ENCODE measurements at places on chromosomes 5 and 9.

DNA sequence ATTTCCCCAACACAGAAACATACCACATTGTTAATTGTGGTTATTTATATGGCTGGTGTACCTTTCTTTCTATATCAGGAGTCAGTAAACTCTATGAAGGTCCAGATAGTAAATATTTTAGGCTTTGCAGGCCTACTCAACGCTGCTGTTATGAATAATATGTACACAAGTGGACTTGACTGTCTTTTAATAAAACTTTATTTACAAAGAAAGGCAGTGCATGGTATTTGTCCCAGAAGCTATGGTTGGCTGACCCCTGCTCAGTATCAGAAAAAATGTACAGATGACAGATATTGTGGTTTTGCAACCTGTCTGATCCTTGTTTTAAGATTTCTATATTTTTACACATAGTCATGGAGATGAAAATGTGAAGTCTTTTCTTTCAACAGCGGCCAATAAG is 5.7 kb downstream of the MTRR start:
- no peak for DNase-seq

GRCh38 chr9:136994888-136995230 is 1.5 kb downstream of the CLIC3 start:
- no peak for DNase-seq

- no peak for DNase-seq
These were observed 15.9 kb downstream of the RLN2 start for GRCh38 chr9:5288591-5288990.

GRCh38 chr5:59301727-59302126 is 591.8 kb downstream of the PDE4D start:
- no peak for DNase-seq

GRCh38 chr9:21904776-21905175 is 89.4 kb downstream of the CDKN2A start:
- DNase-seq = no peak

GRCh38 chr9:129604766-129605163 is 16.1 kb downstream of the C9orf50 start:
- DNase-seq = no peak

DNA sequence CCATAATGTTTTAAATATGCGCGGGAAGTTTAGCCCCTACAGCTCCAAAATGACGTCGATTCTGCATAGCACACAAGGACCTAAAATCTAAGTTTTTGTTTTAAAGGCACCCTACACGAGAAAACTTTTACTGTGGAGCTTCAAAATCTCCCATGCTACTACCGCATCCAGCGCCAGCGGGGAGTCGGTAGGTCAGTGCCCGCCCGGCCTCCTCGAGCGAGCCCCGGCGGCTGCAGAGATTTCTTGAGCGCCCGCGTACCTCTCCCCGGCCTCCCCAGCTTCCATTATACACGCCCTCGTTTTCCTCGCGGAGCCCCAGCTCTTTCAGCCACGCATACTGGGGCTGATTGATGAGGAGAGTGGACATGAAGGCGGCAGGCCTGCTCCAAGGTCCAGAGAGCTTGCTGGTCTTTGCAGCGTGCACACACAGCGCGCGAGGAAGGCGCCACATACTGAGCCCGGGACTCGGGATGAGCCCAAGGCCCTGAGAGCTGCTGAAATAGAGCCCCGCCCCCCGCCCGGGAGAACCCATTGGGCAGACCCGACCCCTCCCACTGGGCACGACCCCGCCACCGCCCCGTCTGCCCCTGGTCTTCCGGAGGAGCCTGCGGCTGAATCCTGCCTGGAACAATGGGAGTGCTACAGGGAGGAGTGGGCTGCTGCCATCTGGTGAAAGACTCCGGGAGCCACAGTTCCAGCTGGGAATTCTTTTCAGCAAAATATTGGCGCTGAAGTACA is at the start of gene ALDH7A1:
Gene ALDH7A1 (minus strand): TSS at position 472 of the 738 bp plus-strand sequence. CDS start 21 bp downstream, at position 451.
- peak; percentile 59 for DNase-seq

GRCh38 chr5:40367255-40367654 is 312.5 kb upstream of the PTGER4 start:
- no peak for DNase-seq

DNA sequence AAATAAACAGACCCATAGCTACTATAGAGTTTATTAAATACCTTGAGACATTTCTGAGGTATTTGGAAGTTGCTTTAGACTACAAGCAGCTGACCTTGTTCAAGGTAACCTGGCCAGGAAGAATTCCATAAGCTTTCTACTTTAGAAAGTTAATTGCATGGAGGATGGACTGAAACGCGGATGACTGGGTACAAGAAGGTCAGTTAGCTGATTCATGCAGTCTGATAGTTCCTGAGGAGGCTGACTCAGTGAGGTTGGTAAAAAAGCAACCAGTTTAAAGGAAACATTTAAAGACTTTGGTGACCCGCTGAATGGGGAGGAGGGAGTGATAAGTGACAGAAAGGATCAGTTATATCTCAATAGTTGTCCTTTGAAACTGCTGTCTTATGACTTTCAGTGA is 670.1 kb upstream of the CDH9 start:
- no peak for DNase-seq

GRCh38 chr5:80275347-80275746 is 19.5 kb upstream of the SERINC5 start:
- DNase-seq = no peak

DNA sequence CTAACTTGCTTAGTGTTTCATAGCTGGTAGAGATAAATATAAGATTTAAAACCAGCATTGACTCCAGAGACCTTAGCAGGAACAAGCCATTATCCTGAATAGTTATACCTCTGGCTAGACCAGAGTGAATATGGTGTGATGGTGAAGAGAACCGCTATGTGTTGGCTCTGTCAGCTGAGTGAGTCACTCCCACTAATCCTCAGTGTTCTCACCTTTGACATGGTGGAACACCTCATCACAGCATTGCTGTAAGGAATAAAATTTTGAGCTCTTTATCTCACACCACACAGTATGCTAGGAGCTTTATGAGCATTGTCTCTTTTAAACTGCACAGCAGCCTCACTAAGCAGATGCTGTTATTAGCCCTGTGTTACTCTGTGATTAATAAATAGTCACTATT is 90.7 kb upstream of the DHFR start:
- no peak for DNase-seq

DNA sequence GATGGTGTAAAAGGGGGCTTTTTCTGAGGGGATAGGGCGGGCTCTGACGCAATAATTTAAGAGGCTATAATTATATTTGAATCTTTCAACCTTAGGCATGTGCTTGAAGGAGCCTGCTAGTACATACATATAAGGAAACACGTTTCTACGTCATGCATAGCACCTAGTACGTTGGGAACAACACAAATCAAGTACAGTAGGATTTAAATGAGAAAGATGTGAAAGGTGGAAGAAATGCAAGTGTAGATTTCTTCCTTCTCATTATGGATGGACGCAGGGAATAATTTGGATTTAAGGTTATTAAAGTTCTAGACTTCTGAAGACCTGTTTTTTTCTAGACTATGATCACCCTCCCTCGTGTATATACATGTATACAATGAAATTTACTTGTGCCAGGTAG is 927 bp upstream of the CDO1 start:
- DNase-seq = no peak

DNA sequence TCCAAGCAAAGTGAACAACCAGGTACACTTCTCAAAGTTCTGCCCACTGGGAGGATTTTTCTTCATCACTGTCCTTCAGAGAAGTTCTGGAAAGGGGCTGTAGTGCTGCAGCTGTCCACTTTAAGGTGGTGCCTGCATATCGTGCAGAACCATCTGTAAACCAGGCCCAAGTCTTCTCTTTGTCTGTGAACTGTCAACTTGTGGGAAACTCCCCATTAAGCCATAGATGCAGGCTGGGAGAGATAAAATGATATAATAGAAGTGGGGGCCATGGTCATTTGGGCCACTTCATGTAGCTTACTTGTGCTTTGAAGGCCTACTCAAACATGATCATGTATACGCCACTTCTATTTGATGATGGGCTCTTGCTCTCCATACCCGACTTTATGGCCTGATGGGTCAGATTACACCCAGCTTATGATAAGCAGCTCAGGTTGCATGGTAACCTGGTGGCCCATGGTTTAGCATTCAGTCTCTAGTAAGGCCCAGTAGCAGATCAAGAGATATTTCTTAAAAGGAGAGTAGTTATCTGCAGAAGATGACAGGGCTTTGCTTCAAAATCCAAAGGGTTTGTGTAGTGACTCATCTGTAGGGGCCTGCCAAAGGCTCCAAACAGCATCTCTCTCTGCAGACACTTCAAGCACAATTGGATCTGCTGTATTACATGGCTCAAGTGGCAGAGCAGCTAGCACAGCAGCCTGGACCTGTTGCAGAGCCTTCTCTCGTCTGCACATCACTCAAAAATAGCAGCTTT is 15.7 kb upstream of the BTF3 start:
- DNase-seq = no peak

GRCh38 chr5:78496373-78496772 is 136.0 kb downstream of the SCAMP1 start:
- DNase-seq = no peak

- DNase-seq = no peak
These were observed 22.1 kb downstream of the LRRC19 start for GRCh38 chr9:26983340-26983739.

DNA sequence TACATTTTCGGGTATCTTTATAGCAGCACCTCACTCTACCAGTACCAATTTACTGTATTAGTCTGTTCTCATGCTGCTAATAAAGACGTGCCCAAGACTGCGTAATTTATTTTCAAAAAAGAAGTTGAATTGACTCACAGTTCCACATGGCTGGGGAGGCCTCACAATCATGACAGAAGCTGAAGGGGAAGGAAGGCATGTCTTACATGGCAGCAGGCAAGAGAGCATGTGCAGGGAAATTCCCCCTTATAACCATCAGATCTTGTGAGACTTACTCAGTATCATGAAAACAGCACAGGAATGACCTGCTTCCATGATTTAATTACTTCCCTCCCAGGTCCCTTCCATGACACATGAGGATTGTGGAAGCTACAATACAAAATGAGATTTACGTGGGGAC is 602.6 kb upstream of the DAB2 start:
- DNase-seq = no peak

GRCh38 chr9:94805051-94805489 is 78.6 kb downstream of the AOPEP start:
- DNase-seq = no peak

- no peak for DNase-seq
These were observed 121.6 kb downstream of the ADAMTSL1 start for GRCh38 chr9:18595597-18595996.

GRCh38 chr9:38391278-38392118 is 1.0 kb upstream of the ALDH1B1 start:
- no peak for DNase-seq

GRCh38 chr5:2374703-2375102 is 376.8 kb downstream of the IRX2 start:
- no peak for DNase-seq

GRCh38 chr5:158837908-158838307 is 261.8 kb downstream of the EBF1 start:
- no peak for DNase-seq

- DNase-seq = no peak
These were observed 148.3 kb upstream of the IER5L start for GRCh38 chr9:129326061-129327005.
